ENCODE measurements at places on chromosomes 12 and 14.

GRCh38 chr12:41972196-41972595, 172.5 kb downstream of the GXYLT1 start:
- DNase-seq: no peak

- no peak for DNase-seq
Measured at GRCh38 chr12:107602446-107602845, 83.2 kb upstream of the PWP1 start.

DNA sequence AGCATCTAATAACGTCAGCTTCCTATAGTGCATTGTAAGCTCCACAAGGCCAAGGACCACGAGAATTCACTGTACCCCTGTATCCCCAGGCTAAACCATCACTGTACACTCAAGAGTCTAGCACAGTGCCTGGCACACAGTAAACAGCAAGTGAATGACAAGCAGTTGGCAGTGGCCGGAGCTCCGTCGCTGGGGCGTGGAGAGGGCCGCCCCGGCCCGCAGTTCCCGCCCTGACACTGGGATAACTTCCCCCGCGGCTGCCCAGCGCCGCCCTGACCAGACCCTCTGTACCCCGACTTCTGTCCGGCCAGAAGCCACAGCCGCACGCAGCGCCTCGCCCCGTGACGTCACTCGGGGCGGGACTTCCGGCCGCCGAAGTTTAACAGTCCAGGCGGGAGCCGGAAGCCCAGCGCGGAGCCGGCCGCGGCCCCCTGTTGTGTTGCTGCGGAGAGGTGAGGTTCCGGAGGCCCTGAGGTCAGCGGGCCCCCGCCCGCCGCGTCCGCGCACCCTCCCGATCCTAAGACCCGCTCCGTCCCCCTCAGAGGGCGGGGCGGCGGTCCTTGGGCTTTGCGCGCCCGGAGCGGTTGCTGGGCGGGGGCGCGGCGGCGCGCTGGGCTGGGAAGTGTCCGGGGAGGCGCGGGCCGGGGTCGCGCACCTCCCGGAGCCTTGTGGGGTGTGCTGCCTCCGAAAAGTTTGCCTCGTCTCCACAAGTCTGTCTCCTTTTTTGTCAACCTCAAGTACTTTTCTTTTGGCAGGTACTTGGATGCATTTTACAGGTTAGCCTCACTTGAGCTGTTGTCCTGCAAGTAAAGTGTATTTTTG, at the start of gene NEDD1:
Gene NEDD1, plus strand, starts transcription at position 409 of the 822 bp plus-strand sequence. CDS start 2,503 bp downstream, outside the sequence.
- peak; percentile 94 for DNase-seq

DNA sequence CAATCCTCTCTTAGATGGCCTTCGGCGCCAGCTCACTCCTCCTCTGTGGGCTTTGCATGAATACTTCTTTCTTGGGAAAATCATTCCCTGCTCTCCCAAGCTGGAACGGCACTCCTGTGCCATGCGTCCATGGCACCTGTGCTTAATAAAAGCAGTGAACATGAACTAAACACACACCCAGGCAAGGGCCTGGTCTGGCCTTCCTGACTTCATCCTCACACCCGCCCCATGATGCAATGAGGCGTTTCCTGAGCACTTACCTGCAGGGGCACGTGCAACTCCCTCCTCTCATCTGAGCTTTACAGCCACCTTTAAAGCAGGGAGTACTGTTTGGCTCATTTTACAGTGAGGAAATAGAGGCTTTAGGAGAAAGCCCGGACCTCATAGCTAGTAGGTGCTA, 219.8 kb downstream of the SLC41A2 start:
- DNase-seq: no peak

DNA sequence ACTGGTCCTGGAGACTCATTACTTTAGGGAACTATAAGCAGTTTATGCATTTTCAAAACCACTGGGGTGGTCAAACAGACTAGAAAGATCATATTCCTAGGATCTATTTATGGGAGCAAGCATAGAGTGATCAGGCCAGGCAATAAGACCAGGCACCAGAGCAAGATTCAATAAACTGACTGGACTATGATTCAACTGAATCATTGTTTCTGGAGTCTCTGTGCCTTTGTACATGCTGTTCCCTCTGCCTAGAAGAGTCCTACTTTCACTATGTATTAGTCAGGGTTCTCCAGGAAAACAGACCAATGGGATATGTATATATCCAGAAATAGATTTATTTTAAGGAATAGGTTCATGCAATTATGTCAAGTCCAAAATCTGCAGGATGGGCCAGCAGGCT, 55.5 kb downstream of the EMP1 start:
- no peak for DNase-seq

- DNase-seq: no peak
Measured at GRCh38 chr14:64968167-64968566, 4.0 kb downstream of the RAB15 start.

- peak; percentile 54 for DNase-seq
Measured at GRCh38 chr12:6452245-6452943, 552 bp downstream of the TAPBPL start.

DNA sequence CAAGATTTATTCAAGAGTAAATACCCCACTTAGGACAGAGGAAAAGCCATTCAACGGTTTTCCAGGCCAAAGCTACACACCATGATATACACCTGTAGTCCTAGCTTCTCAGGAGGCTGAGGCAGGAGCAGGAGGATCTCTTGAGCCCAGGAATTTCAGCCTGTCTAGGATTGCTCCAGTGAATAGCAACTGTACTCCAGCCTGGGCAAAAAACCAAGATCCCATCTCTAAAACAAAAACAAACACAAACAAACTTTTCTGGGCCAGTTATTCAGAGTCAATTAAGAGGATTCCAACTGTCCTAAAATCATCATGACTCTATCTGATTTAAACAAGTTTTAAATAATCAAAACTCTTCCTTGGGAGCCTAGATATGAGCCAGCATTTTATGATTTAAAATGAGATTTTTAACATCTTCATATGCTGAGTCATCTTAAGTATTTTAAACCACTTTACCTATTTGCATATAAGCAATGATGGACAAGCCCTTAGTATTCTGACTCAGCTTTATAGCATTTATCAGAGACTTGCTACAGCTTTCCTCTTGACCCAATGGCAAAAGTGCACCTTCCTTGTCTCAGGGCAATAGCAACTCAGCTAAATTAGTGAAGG, 77.1 kb downstream of the KCNMB4 start:
- DNase-seq: no peak

DNA sequence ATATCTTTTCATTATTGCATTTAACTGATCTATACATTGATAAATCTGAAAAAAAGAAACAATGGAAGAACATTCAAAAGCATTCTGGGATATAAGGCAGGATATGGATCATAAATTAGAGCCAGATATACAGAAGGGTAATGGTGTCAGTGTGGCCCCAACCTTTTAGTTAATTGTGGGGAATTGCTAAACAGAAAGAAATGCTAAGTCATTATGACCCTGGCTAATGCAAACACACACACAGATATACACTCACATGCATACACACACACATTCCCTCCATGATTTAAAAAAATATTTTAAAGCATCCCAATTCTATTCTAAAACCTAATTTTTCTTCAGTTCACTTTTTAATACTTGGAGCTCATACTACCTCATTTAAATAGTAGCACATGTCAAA, 404.5 kb downstream of the BCAT1 start:
- DNase-seq: no peak

DNA sequence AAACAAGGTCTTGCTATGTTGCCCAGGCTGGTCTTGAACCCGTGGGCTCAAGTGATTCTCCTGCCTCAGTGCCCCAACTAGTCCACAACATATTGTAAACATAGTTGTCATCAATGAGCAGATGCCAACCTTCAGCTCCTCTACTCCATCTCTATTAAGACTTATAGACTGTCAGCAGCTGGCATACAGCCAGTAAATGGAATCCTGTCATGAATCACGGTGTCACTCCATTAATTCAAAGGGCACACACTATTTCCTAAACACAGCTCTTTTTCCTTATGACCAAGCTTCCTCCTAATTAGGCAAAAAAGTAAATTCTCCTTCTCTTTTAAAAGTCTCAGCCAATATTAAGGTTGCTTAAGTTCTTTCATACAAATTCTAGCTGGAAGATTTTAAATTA, 111.2 kb downstream of the ITPR2 start:
- DNase-seq: no peak

DNA sequence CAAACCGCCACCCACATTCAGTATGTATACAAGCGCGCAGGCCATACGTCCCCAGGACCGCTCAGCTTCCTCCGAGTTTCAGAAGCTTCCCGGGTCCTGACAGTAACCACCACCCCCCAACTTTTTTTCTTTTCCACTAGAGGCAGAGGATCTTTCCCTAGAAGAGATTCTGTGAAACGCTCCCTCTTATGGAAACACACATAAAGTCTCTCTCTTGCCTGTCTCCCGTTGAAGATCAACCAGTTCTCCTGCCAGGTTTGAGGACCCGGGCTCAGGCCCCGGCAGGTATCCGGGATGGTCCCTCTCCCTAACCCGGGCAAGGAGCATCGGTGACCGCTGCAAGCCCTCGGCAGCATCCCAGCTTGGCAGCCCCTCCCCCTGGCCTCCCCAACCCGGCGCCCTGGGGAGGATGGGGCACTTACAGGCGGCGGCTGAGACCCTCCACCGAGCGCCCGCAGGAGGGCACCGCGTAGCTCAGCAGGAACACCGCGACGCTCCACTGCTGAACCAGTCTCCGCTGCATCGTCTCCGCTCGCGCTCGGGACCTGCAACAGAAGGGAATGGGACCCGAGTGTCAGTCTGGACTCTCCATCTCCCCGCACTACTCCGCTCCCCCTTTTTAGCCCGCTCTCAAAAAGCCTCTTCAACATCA, 3.4 kb downstream of the PTHLH start:
- peak; percentile 76 for DNase-seq
